ENCODE measurements at places on chromosomes 7 and 10. TPM values are rescaled to one million over a fixed set of nuclear protein-coding genes. Genes with fewer than 3 reads are reported as not detected.

DNA sequence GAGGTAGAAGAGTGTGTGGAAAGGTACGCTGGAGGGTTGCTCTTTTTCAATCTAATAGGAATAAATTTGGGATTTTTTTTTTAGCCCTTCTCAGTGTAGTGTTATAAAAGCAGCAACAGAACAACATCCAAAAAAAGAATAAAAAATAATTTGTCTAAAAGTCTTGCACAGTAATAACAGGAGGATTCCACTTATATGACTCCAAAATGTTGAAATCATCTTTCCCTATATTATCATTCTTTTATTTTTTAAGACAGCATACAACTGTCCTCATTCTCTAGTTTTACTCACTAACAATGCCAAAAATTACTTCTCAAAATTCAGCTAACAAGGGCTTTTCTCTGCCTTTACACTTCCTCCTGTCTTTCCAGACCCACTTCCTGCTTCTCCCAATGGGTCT, 27.8 kb downstream of the IL2RA start:
- peak overlapping the region; percentile 21 for H3K27ac ChIP-seq
- H3K4me1 ChIP-seq: no peaks in the 10 kb centered on the region
- no peaks in the 10 kb centered on the region for H3K36me3 ChIP-seq
- DNase-seq: no peak
- H3K27me3 ChIP-seq: no peaks in the 10 kb centered on the region

DNA sequence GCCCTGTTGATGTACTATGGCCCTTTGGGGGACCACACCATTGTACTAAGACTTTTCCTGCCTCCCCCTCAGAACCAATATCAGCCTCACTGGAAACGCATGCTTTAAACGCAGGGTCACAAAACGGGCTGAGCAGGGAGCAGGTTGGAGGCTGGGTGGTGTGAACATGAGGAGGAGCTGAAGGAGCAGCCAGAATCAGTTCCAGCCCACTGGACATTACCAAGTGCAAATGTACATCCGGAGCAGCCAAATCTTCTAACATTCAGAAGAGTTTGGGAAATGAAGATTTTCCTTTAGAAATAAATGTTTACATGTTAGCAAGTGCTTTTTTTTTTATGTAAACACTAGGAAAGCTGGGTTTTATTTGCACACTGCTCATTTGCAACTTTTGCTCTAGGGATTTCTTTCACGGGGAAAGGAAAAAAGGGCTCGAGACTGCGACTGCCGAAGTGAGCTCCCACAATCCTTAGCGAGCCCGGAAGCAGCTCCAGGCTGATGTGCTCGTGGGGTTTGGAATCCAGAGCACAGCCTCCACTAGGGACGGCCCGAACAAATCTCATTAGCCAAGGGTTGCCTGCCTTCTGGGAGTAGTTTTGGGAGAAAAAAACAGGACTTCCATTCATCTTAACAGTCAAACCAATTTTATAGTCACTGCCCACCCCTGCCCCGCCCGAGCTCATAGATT, 108.0 kb upstream of the YAE1 start:
- H3K27me3 ChIP-seq: no peaks in the 10 kb centered on the region
- DNase-seq: no peak
- H3K36me3 ChIP-seq: no peaks in the 10 kb centered on the region
- H3K4me1 ChIP-seq: peaks cover 11% of the 10 kb centered on the region
- H3K4me3 ChIP-seq: no peak overlapping the region
- no peak overlapping the region for H3K27ac ChIP-seq

ZNF32 gene
- total RNA-seq: 25.7 TPM

HTR7 gene
- total RNA-seq: 7.3 TPM

GPR85 gene
- total RNA-seq: 3.0 TPM

DNA sequence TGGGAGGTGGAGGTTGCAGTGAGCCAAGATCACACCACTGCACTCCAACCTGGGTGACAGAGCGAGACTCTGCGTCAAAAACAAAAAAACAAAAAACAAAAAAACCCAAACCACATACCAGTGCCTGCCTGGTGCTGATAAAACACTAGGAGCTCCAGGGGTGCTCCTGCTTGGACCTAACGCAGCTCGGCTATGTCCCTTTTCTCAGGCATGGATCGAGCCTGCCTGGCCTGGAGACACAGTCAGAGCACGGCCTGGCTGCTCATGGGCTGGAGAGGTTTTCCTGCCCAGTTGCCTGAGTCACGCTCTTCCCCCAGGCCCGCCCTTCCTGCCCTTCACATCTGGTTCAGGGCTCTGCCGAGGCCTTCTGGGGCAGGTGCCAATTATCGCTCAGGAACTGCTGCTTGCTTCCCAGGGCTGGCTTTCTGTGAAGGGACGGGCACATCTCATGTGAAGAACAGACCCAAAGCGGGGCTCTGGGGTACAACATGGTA, 12.6 kb upstream of the NPFFR1 start:
- H3K27me3 ChIP-seq: peaks cover 1% of the 10 kb centered on the region
- no peak overlapping the region for H3K27ac ChIP-seq
- H3K4me3 ChIP-seq: no peak overlapping the region
- DNase-seq: no peak
- no peaks in the 10 kb centered on the region for H3K36me3 ChIP-seq
- no peaks in the 10 kb centered on the region for H3K4me1 ChIP-seq

DNA sequence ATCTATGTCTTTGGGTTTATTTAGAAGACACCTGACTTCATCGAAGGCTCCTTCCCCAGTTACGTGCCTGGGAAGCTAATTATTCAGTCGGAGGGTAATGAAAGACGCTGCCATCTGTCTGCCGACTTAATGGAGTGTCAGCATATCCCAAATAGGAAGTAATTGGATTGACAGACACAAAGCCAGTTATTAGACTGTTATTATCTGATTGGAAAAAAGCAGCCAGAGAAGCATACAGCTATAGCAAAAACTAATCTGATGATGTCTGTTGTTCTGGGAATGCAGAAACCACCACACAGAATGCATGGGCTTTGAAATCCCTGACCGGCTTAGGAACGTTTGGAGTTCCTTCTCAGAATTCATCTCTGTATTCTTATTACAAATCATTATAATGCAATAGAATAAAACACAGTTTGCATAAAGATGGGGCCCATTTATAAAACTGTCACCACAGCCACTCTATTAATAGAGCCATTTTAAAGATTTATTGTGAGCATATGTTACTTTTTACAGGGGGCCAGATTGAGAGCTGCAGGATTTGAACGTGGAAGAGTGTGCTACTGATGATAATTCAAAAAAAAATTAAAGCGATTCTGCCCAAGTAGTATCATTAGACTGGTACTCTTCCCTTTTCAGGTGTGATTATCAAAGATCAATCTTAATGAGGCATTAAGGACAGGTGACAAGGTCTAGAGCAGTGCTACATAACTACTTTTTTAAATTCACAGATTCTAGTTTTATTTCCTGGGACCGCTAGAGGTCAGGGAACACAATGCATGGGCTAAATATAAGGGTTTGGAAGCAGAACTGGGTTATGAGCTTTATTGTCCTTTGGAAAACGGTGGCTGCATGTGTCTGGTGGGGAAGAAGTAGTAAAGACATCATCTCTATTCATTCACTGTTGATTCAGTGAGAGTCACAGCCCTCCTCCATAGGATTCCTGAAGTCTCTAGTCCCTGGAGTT, 330.1 kb upstream of the LRGUK start:
- H3K36me3 ChIP-seq: no peaks in the 10 kb centered on the region
- H3K27me3 ChIP-seq: no peaks in the 10 kb centered on the region
- DNase-seq: no peak
- no peak overlapping the region for H3K27ac ChIP-seq

GRCh38 chr7:42152329-42153205, 84.4 kb downstream of the GLI3 start:
- no peaks in the 10 kb centered on the region for H3K27me3 ChIP-seq
- no peaks in the 10 kb centered on the region for H3K36me3 ChIP-seq
- no peak overlapping the region for H3K4me3 ChIP-seq
- DNase-seq: no peak
- H3K4me1 ChIP-seq: peaks cover 5% of the 10 kb centered on the region

DNA sequence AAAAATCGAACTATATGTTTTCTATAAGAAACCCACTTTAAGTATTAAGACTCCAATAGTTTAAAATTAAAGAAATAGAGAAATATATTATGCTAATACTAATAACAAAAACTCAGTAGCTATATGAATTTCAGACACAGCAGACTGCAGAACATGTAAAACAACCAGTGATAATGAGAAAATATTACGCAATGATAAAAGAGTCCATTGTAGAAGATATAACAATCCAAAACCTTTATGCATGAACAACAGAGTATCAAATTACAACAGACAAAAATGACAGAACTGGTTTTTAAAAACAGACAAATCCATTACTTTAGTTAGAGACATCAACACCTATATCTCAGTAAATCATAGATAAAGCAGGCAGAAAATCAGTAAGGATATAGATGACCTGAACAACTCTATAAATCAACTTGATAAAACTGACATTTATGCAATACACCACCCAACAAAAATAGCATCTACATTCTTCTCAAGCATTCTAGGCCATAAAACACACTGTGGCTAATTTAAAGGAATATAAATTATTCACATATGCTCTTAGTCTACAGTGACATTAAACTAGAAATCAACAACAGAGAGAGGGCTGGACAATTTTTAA, 669.5 kb upstream of the GHITM start:
- H3K4me1 ChIP-seq: no peaks in the 10 kb centered on the region
- H3K27me3 ChIP-seq: no peaks in the 10 kb centered on the region
- H3K27ac ChIP-seq: no peak overlapping the region
- DNase-seq: no peak

ARMS2 gene
- total RNA-seq: not detected

GRCh38 chr10:48523212-48523819, 81.6 kb downstream of the ARHGAP22 start:
- peaks cover 6% of the 10 kb centered on the region for H3K4me1 ChIP-seq
- no peaks in the 10 kb centered on the region for H3K36me3 ChIP-seq
- H3K27me3 ChIP-seq: peaks cover 6% of the 10 kb centered on the region
- DNase-seq: peak; percentile 46
- H3K4me3 ChIP-seq: peak overlapping the region; percentile 89
- H3K27ac ChIP-seq: no peak overlapping the region

MYPN gene
- not detected for total RNA-seq

NEUROG3 gene
- total RNA-seq: not detected

TLX1 gene
- total RNA-seq: 31.0 TPM

GRCh38 chr7:87510411-87510875, 35.0 kb upstream of the ABCB4 start:
- H3K27me3 ChIP-seq: peaks cover 2% of the 10 kb centered on the region
- no peak for DNase-seq
- H3K36me3 ChIP-seq: no peaks in the 10 kb centered on the region

DNA sequence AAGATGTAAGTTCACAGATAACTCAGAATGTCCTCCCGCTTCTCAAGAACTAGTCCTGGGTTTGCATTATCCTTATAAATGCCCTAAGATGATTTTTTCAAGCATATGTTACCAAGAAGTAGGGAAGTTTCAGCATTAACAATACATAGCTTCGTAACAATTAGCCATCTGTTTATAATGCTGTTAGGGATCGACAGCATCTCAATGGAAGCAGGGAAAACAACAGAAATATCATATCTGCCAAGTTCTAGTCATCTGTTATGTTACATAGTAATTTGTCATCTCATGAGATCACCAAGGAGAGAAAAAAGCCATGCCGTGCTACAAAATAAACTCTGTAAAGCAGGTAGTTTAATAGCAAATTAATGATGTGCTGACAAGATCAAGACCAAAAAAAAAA, 731.5 kb upstream of the C7orf33 start:
- no peak overlapping the region for H3K27ac ChIP-seq
- DNase-seq: no peak
- H3K36me3 ChIP-seq: no peaks in the 10 kb centered on the region
- no peak overlapping the region for H3K4me3 ChIP-seq
- H3K4me1 ChIP-seq: no peaks in the 10 kb centered on the region

CYP26A1 gene
- total RNA-seq: 0.64 TPM

DNA sequence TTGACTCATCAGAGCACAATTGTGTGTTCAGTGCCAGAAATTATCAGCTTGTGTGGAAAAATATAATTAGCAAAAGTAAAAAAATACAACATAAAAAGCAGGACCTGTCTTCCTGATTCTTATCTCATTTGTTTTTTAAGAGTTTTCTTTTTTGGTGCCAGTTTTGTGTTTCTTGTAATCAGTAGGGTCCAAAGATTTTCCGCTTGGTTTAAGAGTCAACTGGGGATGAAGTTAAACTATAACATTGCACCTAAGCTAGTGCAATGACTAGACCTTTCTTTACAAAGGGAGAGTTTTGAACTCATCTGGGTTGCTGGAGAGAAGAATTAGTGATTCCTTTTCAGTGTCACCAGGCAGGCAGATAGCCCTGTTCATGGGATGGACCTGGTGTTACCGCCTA, 113.4 kb downstream of the PLPP4 start:
- DNase-seq: no peak
- no peak overlapping the region for H3K27ac ChIP-seq
- H3K4me1 ChIP-seq: peaks cover 3% of the 10 kb centered on the region
- no peaks in the 10 kb centered on the region for H3K36me3 ChIP-seq
- peaks cover 2% of the 10 kb centered on the region for H3K27me3 ChIP-seq

JAZF1 gene
- total RNA-seq: 8.5 TPM

GRCh38 chr7:92137557-92137956, 3.3 kb upstream of the CYP51A1 start:
- no peak for DNase-seq
- no peak overlapping the region for H3K4me3 ChIP-seq
- peaks cover 20% of the 10 kb centered on the region for H3K4me1 ChIP-seq

KLF14 gene
- not detected for total RNA-seq

CLEC2L gene
- total RNA-seq: not detected

- H3K27ac ChIP-seq: no peak overlapping the region
- H3K27me3 ChIP-seq: no peaks in the 10 kb centered on the region
- H3K36me3 ChIP-seq: no peaks in the 10 kb centered on the region
- no peaks in the 10 kb centered on the region for H3K4me1 ChIP-seq
These were observed 353.7 kb upstream of the NFE2L3 start for GRCh38 chr7:25798344-25798743.

DNA sequence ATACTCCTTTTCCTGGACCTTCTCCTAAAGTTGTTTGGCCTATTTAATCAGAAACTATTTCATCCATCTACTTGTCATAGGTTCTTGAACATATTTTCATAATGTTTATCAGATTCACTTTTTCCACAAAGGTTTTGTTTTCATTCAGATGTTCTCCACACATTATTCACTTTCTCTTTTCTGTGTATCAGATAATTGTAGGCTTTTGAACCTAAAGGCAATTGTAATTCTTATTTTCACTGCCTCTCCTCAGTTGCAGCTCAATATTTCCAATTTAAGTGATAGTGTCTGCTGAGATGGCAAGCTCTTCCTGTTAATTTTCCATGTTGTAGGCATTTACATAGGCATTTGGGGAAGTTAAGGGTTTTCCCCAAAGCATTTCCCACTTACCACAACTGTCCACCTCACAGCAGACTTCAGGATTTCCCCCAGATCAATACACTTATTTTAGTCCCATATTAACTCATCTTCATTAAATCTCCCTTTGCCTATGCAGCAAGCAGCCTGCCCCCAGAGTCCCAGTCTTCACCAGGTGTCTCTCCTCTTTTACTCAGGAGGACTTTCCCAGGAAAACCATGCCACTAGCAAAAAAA, 12.3 kb upstream of the IKZF1 start:
- no peak overlapping the region for H3K27ac ChIP-seq
- no peaks in the 10 kb centered on the region for H3K4me1 ChIP-seq
- H3K27me3 ChIP-seq: peaks cover 2% of the 10 kb centered on the region
- DNase-seq: no peak

GRCh38 chr7:94557215-94557614, 47.6 kb downstream of the CASD1 start:
- H3K36me3 ChIP-seq: no peaks in the 10 kb centered on the region
- H3K27me3 ChIP-seq: no peaks in the 10 kb centered on the region
- peaks cover 6% of the 10 kb centered on the region for H3K4me1 ChIP-seq
- H3K4me3 ChIP-seq: no peak overlapping the region

KAT6B gene
- total RNA-seq: 18.1 TPM

OPN4 gene
- not detected for total RNA-seq

GRCh38 chr7:104928721-104929400, 85.1 kb upstream of the KMT2E start:
- no peaks in the 10 kb centered on the region for H3K36me3 ChIP-seq
- DNase-seq: no peak
- no peak overlapping the region for H3K4me3 ChIP-seq
- H3K4me1 ChIP-seq: peaks cover 7% of the 10 kb centered on the region
- no peak overlapping the region for H3K27ac ChIP-seq
